Bronchial smooth muscle cell (primary cell): ENCODE measurements at places on chromosomes 3 and 15. TPM values are rescaled to one million over a fixed set of nuclear protein-coding genes. Genes with fewer than 3 reads are reported as not detected.

The PRRT3 gene
- total RNA-seq, result 1.9 and 3.0 TPM in 2 replicates

The RTP4 gene
- total RNA-seq, result 3.0 and 4.1 TPM in 2 replicates

The SMAD3 gene
- total RNA-seq, result 33.7 and 38.5 TPM in 2 replicates

The CIP2A gene
- total RNA-seq, result 4.3 and 4.9 TPM in 2 replicates

The ACAD11 gene
- 39.2 and 51.5 TPM in 2 replicates for total RNA-seq

The NUSAP1 gene
- 11.1 and 11.7 TPM in 2 replicates for total RNA-seq

The PRTG gene
- 0.47 and 1.2 TPM in 2 replicates for total RNA-seq

The PAQR5 gene
- 2.8 and 2.9 TPM in 2 replicates for total RNA-seq

The GJD2 gene
- not detected in 2 replicates for total RNA-seq

The RYR3 gene
- total RNA-seq, result under 0.01 TPM in 2 replicates

The CYB561D2 gene
- 24.0 and 26.0 TPM in 2 replicates for total RNA-seq

The ARPP19 gene
- total RNA-seq, result 33.0 and 42.9 TPM in 2 replicates

The RGMA gene
- total RNA-seq, result 1.1 and 1.9 TPM in 2 replicates

The ZNF592 gene
- 2.0 and 2.3 TPM in 2 replicates for total RNA-seq

The ETFA gene
- total RNA-seq, result 132 and 152 TPM in 2 replicates

The FOXL2NB gene
- under 0.01 TPM in 1 of 2 replicates, not detected in the other for total RNA-seq

The MUSTN1 gene
- not detected in 2 replicates for total RNA-seq

The THRB gene
- 0.09 and 0.79 TPM in 2 replicates for total RNA-seq

The CNTN4 gene
- total RNA-seq, result not detected in 2 replicates

The GOLGA8R gene
- 2.7 TPM in 2 replicates for total RNA-seq

The MYD88 gene
- 7.5 and 8.8 TPM in 2 replicates for total RNA-seq

The CRELD1 gene
- 20.0 and 45.3 TPM in 2 replicates for total RNA-seq

The TCAIM gene
- total RNA-seq, result 10.5 and 24.9 TPM in 2 replicates

The TRIM42 gene
- total RNA-seq, result not detected in 2 replicates

The CLDN18 gene
- total RNA-seq, result not detected in 2 replicates

The SPINT1 gene
- total RNA-seq, result 0.09 and 0.32 TPM in 2 replicates

The FGF7 gene
- total RNA-seq, result 393 and 762 TPM in 2 replicates

The CYP8B1 gene
- not detected in 2 replicates for total RNA-seq

The RARRES1 gene
- total RNA-seq, result 53.5 and 174 TPM in 2 replicates

The TFRC gene
- total RNA-seq, result 93.3 and 224 TPM in 2 replicates

The CCDC71 gene
- total RNA-seq, result 18.8 and 19.5 TPM in 2 replicates

The CHRNA7 gene
- 0.47 and 0.86 TPM in 2 replicates for total RNA-seq

The NR1I2 gene
- under 0.01 TPM in 1 of 2 replicates, not detected in the other for total RNA-seq

The THPO gene
- 0.16 and 0.52 TPM in 2 replicates for total RNA-seq

The PATL2 gene
- 1.4 and 1.6 TPM in 2 replicates for total RNA-seq

The RARB gene
- total RNA-seq, result 3.1 and 11.7 TPM in 2 replicates

The SPATA12 gene
- under 0.01 TPM in 1 of 2 replicates, not detected in the other for total RNA-seq

The CHRNA3 gene
- under 0.01 TPM in 2 replicates for total RNA-seq

The TMEM42 gene
- total RNA-seq, result 18.1 and 21.3 TPM in 2 replicates

The TMEM207 gene
- not detected in 2 replicates for total RNA-seq

The UBAP1L gene
- 0.95 and 1.5 TPM in 2 replicates for total RNA-seq
